ENCODE measurements at places on chromosomes 11 and 22.

DNA sequence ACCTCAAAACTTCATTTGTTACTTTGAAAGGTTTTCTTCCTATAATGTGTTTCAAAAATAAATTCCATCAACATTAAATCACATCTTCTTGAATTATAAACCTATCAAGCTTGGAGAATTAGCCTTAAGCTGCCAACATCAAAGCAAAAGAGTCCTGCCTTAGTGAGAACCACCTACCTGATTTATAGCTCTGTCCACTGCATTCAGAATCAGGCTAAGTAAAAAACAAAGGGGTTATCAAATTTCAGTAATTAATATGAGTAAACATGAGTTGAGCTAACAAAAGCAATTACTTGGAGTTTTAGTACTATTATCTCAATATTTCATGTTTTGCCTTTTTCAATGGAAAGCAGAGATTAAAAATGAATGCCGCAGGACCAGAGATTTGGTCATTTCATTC is 73.9 kb downstream of the CADM1 start:
- no peak for DNase-seq

DNA sequence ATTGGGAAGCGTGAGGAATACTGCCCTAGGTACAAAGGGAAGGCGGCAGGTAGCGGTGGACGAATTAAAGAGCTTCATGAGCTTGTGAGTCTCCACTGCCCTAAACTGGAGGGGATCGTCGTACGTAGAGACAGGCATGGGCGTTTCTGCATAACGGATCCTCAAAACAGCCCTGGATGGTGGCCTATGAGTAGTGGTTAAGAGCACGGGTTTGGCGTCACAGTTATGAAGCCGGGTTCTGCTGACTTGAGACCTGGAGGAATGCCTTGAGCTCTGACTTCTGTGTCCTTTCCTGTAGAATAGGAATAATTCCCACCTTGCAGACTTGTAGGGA is 335 bp downstream of the TMEM138 start:
- DNase-seq, result peak; percentile 3

- no peak for DNase-seq
Observed at GRCh38 chr11:109996060-109996459, 97.1 kb upstream of the ZC3H12C start.

DNA sequence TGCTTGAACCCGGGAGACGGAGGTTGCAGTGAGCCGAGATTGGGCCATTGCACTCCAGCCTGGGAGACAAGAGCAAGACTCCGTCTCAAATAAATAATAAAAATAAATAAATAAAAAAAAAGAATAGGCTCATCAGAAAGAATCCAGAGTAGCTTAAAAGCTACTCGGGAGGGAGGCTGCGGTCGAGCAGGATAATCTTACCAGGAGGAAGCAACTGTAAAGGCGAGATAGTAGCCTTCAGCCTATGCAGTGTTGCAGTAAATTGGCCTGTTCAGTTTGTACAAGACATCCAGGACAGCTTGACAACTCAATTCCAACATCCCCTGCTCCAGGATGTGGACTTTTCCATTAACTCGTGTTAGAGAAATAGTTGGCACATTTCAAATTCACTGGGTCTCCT is 1164.7 kb downstream of the LRRC4C start:
- no peak for DNase-seq

DNA sequence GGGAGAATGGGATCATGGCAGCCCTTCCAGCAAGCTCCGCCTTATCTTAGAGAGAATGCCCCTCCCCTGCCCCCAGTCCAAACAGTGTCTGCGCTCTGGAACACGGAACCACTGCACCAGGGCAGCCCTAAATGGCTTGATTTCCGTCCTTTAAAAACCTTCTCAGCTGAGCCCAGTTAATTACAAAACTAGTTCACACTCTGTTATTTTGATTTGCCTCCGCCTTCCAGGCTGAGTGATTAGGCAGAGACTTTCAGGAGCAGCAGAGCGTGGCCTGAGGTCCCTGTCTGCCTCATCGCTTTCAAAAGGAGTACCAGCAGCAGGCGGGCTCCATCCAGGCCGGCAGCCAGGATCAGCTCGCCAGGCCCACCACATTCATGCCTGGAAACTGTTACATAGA is 313.0 kb downstream of the BRD1 start:
- DNase-seq, result no peak

DNA sequence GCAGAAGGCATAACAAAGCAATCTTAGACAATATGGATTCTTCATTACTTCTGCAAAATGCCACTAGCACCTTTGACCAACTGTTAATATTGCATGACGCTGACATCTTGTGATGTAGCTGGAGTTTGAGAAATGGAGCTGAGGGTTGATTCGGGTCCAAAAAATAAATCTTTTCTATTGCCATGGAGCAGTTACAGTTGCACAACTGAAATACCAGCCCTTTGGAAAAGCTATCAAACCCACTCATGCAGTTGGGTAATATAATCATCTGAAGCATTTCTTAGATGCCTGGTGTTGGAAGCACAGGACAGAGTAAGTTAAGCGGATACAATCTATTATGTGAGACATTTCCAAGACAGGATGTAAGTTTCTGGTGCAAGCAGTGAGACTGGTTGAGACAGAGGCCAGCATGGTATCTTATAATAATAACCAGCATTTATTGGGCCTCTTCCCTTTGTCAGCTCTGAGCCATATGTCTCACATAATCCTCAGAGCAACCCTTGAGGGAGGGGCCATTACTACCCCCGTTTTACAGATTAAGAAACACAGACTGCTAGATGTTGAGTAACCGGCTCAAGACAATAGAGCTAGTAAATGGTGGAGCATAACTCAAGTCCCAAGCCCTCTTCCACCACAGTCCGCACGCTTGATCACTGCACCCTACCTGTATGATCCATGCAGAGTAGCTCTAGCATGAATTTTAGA is 74.9 kb upstream of the CAPRIN1 start:
- no peak for DNase-seq

- DNase-seq, result no peak
Observed at GRCh38 chr11:106127604-106128003, 50.1 kb downstream of the AASDHPPT start.

- no peak for DNase-seq
Observed at GRCh38 chr11:95586155-95586554, 203.4 kb downstream of the FAM76B start.

DNA sequence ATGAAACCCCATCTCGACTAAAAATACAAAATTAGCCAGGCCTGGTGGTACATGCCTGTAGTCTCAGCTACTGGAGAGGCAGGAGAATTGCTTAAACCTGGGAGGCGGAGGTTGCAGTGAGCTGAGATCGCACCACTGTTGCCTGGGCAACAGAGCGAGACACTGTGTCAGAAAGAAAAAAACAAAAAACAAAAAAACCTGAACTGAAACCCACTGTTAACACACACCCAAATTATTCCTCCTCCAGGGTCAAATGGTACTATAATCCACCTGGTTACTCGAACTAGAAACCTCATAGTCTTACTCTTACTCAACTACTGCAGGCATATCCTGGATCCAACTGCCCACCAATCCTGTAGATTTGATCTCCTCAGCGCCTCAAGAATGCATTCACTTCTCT is 35.5 kb downstream of the USP28 start:
- DNase-seq, result no peak

GRCh38 chr11:24588081-24588480 is 91.2 kb downstream of the LUZP2 start:
- DNase-seq, result no peak

DNA sequence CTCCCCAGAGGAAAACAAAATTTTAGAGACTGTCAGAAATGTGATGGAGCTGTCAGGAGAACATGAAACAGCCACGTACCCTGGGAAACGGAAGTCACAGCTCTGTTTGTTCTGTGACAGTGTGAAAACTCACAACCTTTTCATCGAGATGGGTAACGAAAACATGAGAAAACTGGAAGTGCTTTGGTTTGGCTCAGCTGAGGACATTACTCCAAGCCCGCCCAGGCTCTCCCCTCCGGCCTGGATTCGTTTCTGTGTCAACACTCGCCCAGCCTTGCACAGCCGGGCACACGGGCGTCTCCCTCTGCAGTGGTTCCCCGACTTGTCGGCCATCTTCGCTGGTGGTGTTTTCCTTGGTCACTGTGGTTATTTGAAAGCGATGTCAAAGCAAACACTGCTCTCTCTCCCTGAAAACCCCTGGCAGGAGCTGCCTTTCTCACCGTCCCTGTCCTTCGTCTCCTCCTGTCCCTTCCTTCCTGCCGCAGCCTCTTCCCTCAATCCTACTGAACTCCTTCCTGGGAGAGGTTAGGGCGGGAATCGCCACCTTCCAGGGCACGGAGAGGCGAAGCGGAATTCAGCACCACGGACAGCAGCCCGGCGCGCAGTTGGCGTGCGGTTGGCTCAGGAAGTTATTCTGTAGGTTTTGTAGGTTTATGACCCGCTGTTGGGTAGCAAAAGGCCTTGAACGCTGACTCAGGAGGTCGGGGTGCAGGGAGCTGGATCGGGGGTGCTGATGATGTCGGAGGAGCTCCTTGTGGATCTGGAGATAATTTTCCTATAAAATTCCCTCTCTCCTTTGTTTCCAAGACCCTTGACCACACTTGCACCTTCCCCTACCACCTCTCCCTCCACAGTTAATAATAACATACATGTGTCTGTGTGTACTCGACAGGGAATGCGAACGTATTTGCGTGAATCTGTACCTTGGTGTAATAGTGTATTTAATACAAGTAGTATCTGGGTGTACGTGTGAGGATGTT is 13.1 kb upstream of the RPS19BP1 start:
- DNase-seq, result peak; percentile 42

GRCh38 chr11:9138612-9139579 is 47.5 kb upstream of the SCUBE2 start:
- peak; percentile 33 for DNase-seq

DNA sequence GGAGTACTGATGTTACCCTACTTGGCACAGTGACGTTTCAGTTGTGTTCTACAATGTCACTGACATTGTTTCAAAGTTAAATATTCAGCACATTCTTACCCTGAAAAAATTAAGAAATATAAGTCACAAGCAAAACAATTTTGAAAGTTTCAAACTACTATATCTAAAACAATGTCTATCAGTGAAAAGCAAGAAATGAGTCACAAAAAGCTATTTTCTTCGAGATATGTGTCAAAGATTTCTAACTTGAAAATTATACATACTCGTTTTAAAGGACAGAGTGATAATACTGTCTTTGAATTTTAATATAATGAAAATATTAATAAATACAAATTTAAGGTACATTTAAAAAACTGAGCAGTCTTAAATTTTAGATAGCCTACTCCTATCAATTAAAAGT is 42.9 kb downstream of the RDX start:
- no peak for DNase-seq

DNA sequence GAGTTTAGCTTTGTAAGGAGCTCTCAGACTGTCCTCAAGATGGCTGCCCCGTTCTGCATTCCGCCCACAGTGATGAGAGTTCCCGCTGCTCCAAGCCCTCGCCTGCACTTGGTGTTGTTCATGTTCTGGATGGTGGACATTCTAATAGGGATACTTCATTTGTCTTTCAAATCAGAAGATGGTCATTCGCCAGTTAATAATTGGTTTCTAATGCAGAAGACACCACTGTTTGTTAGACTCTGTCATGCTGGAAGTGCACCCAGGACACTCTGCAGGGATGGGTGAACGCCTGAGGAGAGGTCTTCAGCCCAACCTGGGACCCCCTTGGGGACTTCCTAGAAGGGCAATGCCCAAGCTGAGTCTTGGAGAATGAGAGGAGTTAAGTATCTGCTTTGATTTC is 836.4 kb downstream of the TBC1D22A start:
- DNase-seq, result no peak

DNA sequence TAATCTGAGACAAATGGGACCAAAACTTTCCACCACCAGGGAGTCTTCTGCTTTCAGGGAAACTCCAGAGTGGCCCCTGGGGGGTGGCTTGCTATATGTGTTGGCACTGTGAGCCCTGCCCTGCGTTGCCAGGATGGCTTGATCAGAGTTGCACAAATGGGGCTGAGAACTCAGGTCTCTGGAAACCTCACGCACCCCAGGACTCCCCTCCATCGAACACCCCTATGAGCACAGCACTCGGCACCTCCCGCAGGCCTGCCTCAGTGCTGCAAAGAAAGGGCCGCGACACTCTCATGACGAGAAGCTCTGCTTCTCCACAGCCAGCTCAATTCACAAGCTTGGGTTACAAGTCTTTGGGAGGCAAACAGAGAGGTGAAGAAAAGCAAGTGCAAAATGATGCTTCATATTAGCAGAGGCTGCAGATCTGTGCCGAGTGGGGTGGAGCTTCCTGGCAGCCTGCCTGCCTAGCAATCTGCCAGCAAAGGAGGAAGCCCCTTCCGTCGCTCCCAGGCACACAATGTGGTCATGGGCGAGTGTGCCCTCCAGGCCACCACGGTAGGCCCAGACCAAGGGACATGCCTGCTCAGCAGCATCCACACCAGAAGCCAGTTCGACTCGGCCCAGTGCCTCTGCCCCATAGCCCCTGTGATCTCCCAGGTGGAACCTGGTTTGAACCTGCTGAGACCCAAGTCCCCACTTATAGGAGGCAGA is 55.7 kb downstream of the MYH9 start:
- peak; percentile 20 for DNase-seq

GRCh38 chr11:36296884-36297543 is 926 bp downstream of the PRR5L start:
- no peak for DNase-seq

- DNase-seq, result no peak
Observed at GRCh38 chr11:80241766-80242165, 800.9 kb upstream of the TENM4 start.

- DNase-seq, result no peak
Observed at GRCh38 chr11:101706541-101706940, 122.7 kb upstream of the TRPC6 start.

GRCh38 chr22:22406445-22407027 is 102.0 kb downstream of the ZNF280B start:
- DNase-seq, result no peak

GRCh38 chr11:121109916-121110586 is 9.0 kb downstream of the TECTA start:
- DNase-seq, result no peak

DNA sequence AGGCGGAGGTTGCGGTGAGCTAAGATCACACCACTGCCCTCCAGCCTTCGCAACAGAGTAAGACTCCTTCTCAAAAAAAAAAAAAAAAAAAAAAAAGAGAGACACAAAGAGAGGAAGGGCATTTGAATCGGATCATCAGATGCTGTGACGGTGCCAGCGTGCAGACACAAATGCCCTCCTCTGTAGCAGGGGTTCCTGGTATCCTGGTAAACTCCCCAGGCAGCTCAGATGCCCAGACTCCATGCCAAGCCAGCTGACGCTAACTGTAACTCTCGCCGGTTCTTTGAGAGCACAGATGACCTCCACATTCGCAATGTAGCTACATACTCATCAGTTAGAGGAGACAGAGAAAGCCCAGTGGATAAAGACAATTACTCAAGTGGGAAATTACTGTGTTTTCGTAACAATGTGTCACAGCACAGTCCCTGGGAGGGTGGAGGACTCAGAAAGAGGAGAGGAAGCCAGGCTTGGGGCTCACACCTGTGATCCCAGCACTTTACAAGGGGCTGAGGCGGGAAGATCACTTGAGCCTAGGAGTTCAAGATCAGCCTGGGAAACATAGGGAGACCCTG is 153.1 kb downstream of the BRD1 start:
- no peak for DNase-seq

GRCh38 chr22:44458044-44459020 is 39.7 kb downstream of the RTL6 start:
- no peak for DNase-seq

- DNase-seq, result no peak
Observed at GRCh38 chr11:60170566-60170965, 12.3 kb downstream of the MS4A6A start.

- DNase-seq, result no peak
Observed at GRCh38 chr22:45263463-45264269, 21.1 kb upstream of the UPK3A start.

- DNase-seq, result no peak
Observed at GRCh38 chr11:59556917-59557348, 45.6 kb downstream of the OR4D9 start.

GRCh38 chr11:129747071-129747470 is 68.6 kb upstream of the TMEM45B start:
- DNase-seq, result no peak

- DNase-seq, result peak; percentile 40
Observed at GRCh38 chr22:50027639-50028537, 15.3 kb upstream of the IL17REL start.

Data from stimulated activated CD4-positive, alpha-beta T cell treated with anti-CD3 and anti-CD28 coated beads, TNF-alpha, amount 100 ng/mL, for 24 hours (primary cell).